ENCODE measurements at places on chromosomes 4 and X.

DNA sequence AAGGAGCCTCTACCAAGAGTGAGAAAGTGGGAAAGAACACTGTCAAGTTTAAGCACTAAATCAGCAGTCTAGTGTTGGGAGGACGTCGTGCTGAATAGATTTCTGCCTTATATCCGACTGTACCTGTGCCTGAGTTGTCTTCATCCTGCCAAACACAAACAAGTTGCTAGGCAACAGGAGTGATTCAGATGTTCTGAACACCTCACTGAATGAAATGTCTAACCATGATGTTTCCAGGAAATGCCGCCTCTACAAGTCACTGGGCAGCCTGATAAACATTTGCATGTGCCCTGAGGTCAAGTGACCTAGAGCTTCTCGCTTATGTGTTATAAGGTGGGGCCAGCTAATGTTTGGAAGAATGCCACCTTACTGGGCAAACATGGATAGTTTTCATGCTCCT is 37.9 kb downstream of the SGMS2 start:
- peak; percentile 53 for DNase-seq

DNA sequence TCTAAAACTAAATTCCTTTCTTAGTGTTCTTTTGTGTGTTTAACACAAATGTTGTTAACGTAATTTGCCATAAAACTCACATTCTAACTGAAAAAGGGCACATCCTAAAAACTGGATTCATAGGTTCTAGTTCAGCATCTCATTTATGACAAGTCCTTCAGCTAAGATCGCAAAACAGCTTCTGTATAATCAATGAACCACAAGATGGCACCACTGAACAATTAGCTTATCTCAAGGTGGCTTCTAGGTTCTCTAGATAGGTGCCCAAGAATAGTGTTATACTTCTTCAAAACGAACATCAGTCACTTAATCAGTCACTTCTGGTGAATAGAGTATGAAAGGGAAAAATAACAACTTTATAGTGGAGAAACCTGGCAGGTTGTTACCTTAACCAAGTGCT is 54.3 kb downstream of the NRK start:
- DNase-seq: peak; percentile 21

DNA sequence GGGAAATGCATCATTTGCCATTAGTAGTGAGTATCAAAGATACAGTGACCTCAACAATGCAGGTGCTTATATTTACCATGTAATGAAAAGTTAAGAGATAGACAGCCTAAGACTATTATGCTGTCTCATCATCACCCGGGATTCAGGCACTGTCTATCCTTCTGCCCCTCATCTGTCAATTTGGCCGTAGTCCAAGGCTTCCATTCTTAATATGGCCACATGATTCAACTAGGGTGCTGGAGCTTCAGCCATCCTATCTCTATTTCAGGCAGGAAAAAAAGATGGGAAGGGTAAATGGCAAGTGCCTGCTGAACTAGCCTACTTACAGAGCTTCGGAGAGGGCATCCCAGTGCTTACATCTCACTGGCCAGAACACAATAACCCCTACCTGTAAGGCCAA is 196.7 kb upstream of the LNX1 start:
- no peak for DNase-seq

DNA sequence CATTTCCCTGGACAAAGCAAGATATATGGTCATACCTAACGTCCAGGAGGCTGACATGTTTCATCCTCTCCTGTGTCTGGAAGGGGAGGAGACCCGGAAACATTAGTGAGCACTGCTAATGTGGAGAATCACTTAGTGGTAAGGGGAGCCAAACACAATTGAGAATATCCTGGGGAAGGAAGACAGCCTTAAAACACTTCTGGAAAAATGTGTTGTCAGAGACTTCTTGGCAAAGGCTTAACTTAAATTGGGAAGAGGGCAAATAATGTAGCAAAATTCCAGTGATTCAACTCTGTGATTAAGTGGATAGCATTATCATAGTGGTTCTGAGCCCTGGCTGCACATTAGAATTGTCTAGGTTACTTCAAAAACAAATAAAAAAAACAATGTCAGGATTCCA is 39.5 kb downstream of the SPARCL1 start:
- DNase-seq: no peak

DNA sequence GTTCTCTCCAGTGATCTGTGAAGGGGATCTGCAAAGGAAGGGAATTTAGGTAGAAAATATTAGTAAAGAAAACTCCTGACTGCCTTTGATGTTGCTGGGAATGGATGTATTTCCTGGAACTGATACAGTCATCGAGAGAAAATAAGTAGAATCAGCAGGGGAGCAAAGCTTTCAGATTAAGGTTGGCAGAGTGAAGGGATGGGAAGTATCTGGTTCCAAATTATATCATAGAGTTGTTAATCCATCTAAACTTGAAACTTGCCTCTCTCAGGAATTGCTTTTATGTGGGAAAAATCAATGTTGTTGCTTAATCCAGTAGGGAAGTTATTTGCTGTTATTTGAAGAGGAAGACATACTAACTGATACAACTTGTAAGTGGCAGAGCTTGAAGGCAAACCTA is 19.3 kb downstream of the EPHA5 start:
- no peak for DNase-seq

- DNase-seq: no peak
Observed at GRCh38 chr4:182540496-182540895, 297.3 kb downstream of the TENM3 start.
